Left ventricle myocardium inferior (tissue), 1 donor: ENCODE measurements at places on chromosomes 13 and 19. TPM values are rescaled to one million over a fixed set of nuclear protein-coding genes. Genes with fewer than 3 reads are reported as not detected.

DNA sequence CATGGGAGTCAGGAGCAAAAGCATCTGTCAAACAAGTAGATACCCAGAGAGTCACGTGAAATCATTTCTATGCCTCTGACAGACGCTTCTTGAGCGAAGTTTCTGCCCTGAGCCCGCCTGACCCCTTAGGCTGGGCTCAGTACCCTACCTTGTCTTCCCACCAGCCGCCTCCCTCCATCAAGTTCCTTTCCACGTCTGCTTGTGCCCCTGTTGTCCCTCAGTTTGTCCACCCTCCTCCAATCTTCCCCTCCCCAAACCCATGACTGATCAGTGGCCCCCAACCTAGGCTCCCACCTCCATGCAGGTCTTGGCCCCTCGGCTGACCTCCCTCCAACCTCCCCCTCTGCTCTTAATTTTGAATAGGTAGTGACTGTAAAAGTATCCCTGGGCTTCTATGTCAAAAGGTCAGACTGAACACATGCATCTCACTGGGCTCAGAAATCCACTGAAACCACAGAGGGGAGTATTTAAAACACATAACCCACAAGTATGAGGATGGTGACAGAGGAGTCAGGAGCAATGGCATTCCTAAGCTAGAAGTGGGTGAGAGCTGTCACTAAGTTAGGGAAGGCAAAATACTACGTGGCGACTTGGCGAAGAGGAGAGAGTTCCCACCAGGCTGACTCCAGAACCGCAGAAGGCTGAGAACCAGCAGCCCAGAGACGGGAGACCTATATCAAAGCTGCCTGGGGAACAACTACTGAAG, 1.7 kb upstream of the ZNF446 start:
- peaks cover 25% of the 10 kb centered on the region for H3K4me1 ChIP-seq
- no peak overlapping the region for H3K4me3 ChIP-seq
- no peak for DNase-seq
- peaks cover 47% of the 10 kb centered on the region for H3K36me3 ChIP-seq
- H3K27ac ChIP-seq: no peak overlapping the region

DNA sequence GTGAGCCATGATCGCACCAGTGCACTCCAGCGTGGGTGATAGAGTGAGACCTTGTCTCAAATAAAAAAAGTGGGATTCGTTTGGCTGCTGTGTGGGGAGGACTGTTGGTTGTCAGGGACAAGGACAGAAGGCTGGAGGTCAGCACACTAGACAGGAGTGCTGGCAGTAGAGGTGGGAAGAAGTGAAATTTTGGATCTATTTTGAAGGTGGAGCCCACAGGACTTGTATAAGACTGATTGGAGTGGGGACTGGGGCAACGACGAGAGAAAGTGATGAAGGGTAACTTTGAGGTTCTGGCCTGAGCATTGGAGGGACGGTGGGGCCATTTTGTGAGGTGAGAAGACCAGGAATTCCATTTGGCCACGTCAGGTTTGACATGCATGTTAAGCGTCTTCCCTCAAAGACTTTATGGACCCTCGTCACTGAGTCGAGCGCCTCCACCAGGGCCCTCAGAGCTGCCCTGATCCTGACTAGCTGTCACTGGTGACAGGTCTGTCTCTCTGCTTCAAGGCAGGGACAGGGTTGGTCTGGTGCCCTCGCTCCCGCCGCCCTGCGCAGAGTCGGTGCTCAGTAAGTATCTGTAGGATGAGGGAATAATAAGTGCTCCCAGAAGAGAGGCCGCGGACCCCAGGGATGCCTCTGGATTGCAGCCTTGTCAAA, 673 bp downstream of the CTU1 start:
- peak overlapping the region; percentile 71 for H3K27ac ChIP-seq
- peaks cover 28% of the 10 kb centered on the region for H3K4me1 ChIP-seq
- H3K27me3 ChIP-seq: peaks cover 9% of the 10 kb centered on the region
- H3K4me3 ChIP-seq: peak overlapping the region; percentile 91

- no peak for DNase-seq
- no peaks in the 10 kb centered on the region for H3K4me1 ChIP-seq
- no peak within 1 kb of the TSS for H3K4me3 ChIP-seq
- H3K27me3 ChIP-seq: peaks cover 92% of the 10 kb centered on the region
Measured at GRCh38 chr19:41796362-41796761, at the start of gene CEACAM3. TSS of gene CEACAM3 (plus strand) at chr19:41796587. CDS start at chr19:41796678, 91 bp downstream.

- no peak for DNase-seq
- no peaks in the 10 kb centered on the region for H3K36me3 ChIP-seq
- H3K4me1 ChIP-seq: no peaks in the 10 kb centered on the region
- H3K4me3 ChIP-seq: no peak overlapping the region
- H3K27ac ChIP-seq: no peak overlapping the region
- H3K27me3 ChIP-seq: no peaks in the 10 kb centered on the region
Measured at GRCh38 chr13:64206430-64207225, 2791.0 kb upstream of the PCDH20 start.

DNA sequence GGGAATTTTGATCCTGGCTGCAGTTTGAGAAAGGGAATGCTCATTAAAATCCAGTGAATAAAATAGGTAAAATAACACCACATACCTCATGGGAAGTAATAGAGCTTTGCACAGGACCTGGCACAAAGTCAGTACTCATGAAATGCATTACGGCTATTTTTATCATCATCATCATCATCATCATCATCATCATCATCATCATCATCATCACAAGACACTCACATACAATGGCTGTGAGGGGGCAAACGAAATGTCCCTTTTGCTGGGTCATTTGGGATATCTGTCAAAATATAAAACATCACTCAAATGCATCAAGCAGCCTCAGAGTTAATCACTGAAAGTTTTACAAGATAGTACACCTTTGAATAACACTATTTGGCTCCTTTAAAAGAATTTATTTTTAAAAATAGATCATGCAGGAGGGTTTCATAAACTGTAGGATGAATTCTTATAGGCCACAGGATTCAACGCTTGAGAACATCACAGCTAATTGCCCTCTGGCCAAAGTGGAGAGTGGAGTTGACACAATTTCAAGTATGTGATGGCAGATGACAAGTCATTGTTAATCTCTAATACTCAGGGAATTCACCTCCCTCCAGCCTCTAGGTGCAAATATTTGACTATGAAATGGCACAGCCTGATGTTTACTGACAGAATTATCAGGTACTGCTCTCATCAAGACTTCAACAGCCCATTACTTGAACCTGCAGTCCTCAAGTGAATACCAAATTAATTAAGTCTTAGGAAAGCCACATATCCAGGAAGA, 14.2 kb upstream of the ZNF599 start:
- H3K4me1 ChIP-seq: no peaks in the 10 kb centered on the region
- no peak overlapping the region for H3K27ac ChIP-seq
- no peak for DNase-seq
- no peak overlapping the region for H3K4me3 ChIP-seq

DNA sequence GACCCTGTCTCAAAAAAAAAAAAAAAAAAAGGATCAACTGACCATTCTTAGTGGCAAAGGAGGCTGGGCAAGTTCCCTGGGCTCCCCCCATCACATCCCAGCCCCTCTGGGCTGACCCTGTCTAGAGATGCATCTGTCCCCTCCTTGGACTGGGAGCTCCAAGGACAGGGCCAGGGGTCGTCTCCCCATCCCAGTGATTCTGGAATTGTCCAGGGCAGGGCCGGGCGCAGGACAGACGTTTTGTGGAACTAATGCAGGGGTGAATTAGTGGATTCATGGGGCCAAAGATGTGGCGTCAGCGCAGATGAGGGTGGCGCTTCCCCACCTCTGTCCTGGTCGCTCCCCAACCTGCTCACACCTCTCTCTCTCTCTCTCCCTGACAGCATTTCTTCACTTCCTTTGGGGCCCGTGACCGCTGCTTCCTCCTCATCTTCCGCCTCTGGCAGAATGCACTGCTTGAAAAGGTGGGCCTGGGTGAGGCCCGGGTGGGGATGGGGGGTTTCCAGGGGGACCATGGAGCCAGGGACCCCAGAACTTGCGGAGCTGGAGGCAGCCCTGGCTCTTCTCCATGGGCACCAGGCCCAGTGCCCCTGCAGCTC, 11.1 kb downstream of the GRAMD1A start:
- DNase-seq: no peak
- H3K36me3 ChIP-seq: peaks cover 58% of the 10 kb centered on the region
- no peak overlapping the region for H3K4me3 ChIP-seq

GRCh38 chr19:4993683-4994082, 24.8 kb downstream of the KDM4B start:
- no peak for DNase-seq
- peaks cover 19% of the 10 kb centered on the region for H3K36me3 ChIP-seq
- H3K4me1 ChIP-seq: peaks cover 36% of the 10 kb centered on the region
- no peaks in the 10 kb centered on the region for H3K27me3 ChIP-seq

GRCh38 chr19:2528675-2529101, 52.8 kb downstream of the GADD45B start:
- H3K4me1 ChIP-seq: peaks cover 23% of the 10 kb centered on the region
- no peaks in the 10 kb centered on the region for H3K27me3 ChIP-seq
- H3K27ac ChIP-seq: no peak overlapping the region
- H3K36me3 ChIP-seq: no peaks in the 10 kb centered on the region
- DNase-seq: no peak
- no peak overlapping the region for H3K4me3 ChIP-seq

- no peak for DNase-seq
- no peaks in the 10 kb centered on the region for H3K4me1 ChIP-seq
- peaks cover 47% of the 10 kb centered on the region for H3K27me3 ChIP-seq
- H3K27ac ChIP-seq: no peak overlapping the region
Measured at GRCh38 chr19:9032136-9032631, 22.0 kb upstream of the MUC16 start.

- peak within 1 kb of the TSS; percentile 36 for H3K4me3 ChIP-seq
- no peak for DNase-seq
- H3K4me1 ChIP-seq: peaks cover 19% of the 10 kb centered on the region
Measured at GRCh38 chr13:37598597-37598996, at the start of gene POSTN. TSS of gene POSTN (minus strand) at chr13:37598768. CDS start at chr13:37598726, 42 bp downstream.

- peaks cover 27% of the 10 kb centered on the region for H3K4me1 ChIP-seq
- H3K36me3 ChIP-seq: peaks cover 2% of the 10 kb centered on the region
- no peaks in the 10 kb centered on the region for H3K27me3 ChIP-seq
Measured at GRCh38 chr19:43618921-43619261, 538 bp downstream of the ZNF428 start.

DNA sequence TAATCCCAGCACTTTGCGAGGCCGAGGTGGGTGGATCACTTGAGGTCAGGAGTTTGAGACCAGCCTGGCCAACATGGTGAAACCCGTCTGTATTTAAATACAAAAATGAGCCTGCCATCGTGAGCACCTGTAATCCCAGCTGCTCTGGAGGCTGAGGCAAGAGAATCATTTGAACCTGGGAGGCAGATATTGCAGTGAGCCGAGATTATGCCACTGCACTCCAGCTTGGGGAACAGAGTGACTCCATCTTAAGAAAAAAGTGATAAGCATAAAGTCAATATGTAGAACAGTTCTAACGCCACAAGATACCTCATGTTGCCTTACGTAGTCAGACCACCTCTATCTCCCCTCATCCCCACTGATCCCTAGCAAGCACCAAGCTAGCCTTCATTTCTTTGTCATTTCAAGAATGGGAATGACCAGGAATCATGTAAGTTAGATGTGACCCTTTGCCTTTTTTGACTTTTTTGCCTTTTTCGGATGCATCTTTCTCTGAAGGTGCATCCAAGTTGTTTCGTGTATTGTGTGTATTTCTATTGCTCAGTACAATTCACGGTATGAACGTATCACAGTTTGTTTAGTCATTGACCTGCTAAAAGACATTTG, 6.4 kb downstream of the RPL21 start:
- H3K4me3 ChIP-seq: no peak overlapping the region
- DNase-seq: no peak
- peaks cover 71% of the 10 kb centered on the region for H3K36me3 ChIP-seq
- H3K4me1 ChIP-seq: peaks cover 39% of the 10 kb centered on the region
- no peak overlapping the region for H3K27ac ChIP-seq

DNA sequence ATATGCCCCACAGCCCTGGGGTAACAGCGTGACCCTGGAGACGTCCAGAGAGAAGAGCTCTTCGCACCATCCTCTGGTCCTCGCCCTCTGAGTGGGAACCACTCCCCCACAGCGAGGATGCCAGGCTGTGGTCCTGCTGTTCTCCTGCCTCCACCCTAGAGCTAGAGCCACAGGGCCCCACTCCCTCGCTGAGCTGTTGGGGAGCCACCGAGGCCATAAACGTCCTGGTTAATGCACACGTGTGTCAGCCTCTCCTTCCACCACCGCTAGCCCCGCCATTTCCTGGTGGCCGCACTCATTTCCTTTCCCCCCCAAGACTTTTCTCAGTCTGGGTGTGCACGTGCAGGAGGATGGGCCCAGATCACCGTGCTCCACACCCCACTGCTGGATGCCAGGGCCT, 11.5 kb downstream of the CEACAM16 start:
- no peaks in the 10 kb centered on the region for H3K27me3 ChIP-seq
- H3K4me1 ChIP-seq: no peaks in the 10 kb centered on the region
- no peak overlapping the region for H3K27ac ChIP-seq

- H3K4me3 ChIP-seq: no peak overlapping the region
- peaks cover 23% of the 10 kb centered on the region for H3K4me1 ChIP-seq
- H3K27me3 ChIP-seq: no peaks in the 10 kb centered on the region
- no peak overlapping the region for H3K27ac ChIP-seq
- peaks cover 83% of the 10 kb centered on the region for H3K36me3 ChIP-seq
Measured at GRCh38 chr19:49803529-49803856, 9.6 kb downstream of the FUZ start.

DNA sequence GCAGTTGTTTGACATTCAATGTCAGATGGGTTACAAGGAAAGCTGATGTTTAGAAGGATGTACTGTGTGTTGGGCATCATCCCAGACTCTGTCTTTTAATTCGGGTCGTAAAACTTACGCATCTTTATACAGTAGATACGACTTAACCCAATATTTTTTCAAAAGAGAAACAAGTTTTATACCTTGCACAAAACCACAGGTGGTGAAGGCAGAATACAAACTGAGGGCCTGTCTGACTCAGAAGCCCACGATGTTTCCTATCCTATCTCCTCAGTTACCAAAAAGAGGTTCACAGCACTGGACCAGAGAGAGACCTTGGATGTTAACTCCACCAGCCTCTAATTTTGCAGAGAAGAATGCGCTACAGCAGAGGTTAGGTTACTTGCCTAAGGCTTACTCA, 477.0 kb downstream of the FOXO1 start:
- no peaks in the 10 kb centered on the region for H3K27me3 ChIP-seq
- H3K4me1 ChIP-seq: peaks cover 55% of the 10 kb centered on the region
- peak overlapping the region; percentile 85 for H3K27ac ChIP-seq
- H3K4me3 ChIP-seq: no peak overlapping the region

- peaks cover 11% of the 10 kb centered on the region for H3K4me1 ChIP-seq
- H3K27me3 ChIP-seq: peaks cover 36% of the 10 kb centered on the region
- no peak overlapping the region for H3K4me3 ChIP-seq
- DNase-seq: no peak
- H3K27ac ChIP-seq: no peak overlapping the region
Measured at GRCh38 chr19:993361-993830, 6.8 kb upstream of the GRIN3B start.

- H3K4me1 ChIP-seq: peaks cover 54% of the 10 kb centered on the region
- no peak overlapping the region for H3K4me3 ChIP-seq
- no peak for DNase-seq
- peak overlapping the region; percentile 35 for H3K27ac ChIP-seq
- no peaks in the 10 kb centered on the region for H3K27me3 ChIP-seq
- peaks cover 40% of the 10 kb centered on the region for H3K36me3 ChIP-seq
Measured at GRCh38 chr19:7265963-7266362, 28.3 kb downstream of the INSR start.

The PSG6 gene
- not detected for total RNA-seq

The CASP14 gene
- not detected for total RNA-seq

The CGB5 gene
- not detected for total RNA-seq

The ANGPTL8 gene
- not detected for total RNA-seq

The CCNA1 gene
- total RNA-seq: not detected

The NKPD1 gene
- total RNA-seq: 0.05 TPM

The PINLYP gene
- total RNA-seq: 1.0 TPM

The SWSAP1 gene
- 1.1 TPM for total RNA-seq
